ENCODE measurements at places on chromosomes 13 and 19.

DNA sequence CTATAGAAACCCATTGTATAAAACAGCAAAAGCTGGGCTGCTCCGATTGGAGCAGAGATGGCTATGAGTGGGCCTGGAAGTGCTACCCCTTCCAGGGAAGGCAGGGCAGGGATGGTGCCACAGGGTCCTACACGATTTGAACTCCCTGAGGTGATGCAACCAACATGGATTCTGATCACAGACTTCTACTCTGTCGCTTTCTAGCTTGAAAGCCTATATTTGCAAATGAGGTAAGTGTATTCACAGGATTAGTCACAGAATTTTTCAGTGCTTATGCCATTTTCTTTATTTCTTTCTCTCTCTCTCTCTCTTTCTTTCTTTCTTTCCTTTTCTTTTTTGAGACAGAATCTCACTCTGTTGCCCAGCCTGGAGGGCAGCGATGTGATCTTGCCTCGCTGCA is 179.0 kb downstream of the SPRY2 start:
- DNase-seq = no peak

DNA sequence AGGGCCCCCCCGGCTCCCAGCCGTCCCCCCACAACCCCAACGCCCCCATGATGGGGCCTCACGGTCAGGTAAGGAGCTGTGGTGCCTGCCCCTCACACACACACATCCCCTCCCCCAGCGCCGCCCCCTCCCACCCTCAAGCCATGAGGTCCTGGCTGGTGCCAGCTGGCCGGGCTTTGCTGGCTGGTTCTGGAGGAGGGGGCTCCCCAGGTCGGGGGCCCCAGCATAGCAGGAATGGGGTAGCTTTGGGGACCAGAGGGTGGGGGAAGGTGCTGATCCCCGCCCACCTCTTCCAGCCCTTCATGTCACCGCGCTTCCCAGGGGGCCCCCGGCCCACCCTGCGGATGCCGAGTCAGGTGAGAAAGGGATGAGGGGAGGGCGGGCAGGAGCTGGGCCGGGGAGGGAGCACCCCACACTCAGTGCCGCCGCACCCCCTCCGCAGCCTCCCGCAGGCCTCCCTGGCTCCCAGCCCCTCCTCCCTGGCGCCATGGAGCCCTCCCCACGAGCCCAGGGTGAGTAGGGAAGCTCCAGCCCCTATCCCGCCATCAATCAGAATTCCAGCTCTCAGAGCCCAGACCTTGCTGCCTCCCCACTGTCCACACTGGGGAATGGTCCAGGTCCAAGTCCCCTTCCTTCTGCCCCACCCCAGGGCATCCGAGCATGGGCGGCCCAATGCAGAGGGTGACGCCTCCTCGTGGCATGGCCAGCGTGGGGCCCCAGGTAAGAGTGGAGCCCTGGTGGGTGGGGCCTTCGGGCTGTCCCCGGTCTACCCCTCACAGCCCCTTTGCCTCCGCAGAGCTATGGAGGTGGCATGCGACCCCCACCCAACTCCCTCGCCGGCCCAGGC is 6.4 kb downstream of the ISYNA1 start:
- no peak for DNase-seq

- no peak for DNase-seq
These were observed 10.0 kb upstream of the FFAR2 start for GRCh38 chr19:35438096-35438495.

GRCh38 chr19:2236064-2236313 is 140 bp downstream of the PLEKHJ1 start:
- no peak for DNase-seq
